ENCODE measurements at places on chromosomes 3 and 15.

GRCh38 chr3:175355801-175356335 is 496.7 kb downstream of the NAALADL2 start:
- no peak for DNase-seq

DNA sequence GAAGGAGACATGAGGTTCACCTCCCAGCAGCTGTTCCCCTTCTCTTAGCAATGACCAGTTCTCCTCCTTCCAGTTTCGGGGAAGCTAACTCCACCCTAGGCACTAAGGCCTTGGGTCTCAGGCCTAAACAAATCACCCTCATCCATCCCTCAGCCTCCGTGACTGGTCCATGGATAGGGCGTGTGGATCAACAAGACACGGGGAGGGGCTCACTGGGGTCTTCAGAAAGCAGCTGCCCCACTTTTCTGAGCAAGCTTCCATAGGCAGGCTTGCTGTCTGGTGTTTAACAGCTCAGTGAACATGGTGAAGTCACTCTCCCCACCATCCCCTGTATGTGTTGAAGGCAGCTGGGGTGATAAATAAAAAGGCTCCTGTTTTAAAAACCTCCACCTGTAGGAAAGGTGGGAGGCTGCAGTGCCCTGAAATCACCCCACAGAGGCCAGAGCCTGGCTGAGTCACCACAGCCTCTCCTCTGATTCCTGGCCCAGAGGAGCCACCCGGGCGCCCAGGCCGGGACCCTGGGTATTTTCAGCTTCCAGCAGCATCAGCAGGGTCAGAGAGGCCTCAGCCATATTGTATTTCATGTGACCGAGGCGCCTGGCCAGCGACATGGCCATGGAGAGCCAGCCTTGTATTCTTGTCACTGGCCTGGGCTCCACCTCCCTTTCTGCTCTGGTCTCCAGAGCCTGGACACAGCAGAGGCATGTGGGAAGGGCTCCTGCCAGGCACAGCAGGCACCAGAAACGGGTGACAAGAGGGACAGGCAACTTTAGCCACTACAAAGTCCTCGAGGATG is 60.3 kb upstream of the HERC1 start:
- DNase-seq, result no peak

DNA sequence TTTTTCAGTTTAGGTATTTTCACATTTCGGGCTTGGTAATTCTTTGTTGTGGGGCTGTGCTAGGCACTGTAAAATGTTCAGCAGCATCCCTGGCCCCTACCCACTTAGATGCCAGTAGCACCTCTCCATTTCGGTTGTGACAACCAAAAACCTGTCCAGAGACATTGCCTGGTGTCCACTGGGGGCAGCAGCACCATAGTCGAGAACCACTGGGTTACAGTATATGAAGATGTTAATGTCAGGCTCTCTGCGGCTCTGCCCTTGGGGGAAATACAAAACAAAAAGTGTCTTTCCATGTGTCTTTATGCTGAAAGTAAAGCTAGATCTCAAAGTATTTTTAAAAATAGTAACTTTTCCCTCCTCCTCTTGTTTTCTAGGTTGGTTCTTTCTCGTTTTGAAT is 177.2 kb downstream of the ITPR1 start:
- no peak for DNase-seq

- no peak for DNase-seq
These were observed 61.0 kb upstream of the PYDC2 start for GRCh38 chr3:191399918-191400317.

GRCh38 chr3:12442654-12443501 is 41.4 kb upstream of the TSEN2 start:
- no peak for DNase-seq

DNA sequence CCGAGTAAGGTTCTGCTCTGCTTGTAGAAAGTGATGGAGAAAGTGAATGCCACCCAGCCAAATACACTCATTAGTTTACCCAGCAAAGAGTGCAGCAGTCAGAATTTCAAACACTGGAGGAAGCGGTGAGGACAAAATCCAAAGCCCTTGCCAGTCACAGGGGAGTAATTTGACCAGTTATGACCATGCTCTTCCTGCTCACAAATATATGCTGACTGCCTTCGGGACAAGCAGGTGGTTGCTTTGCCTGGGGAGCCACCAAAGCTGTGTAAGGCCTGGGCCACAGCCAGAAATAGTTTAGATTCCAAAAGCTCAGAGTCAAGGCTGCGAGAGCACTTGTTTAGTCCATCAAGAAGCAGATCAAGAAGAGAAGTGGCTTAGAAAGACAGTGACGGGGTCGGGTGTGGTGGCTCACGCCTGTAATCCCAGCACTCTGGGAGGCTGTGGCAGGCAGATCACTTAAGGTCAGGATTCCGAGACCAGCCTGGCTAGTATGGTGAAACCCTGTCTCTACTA is 51.0 kb upstream of the ATP13A3 start:
- peak; percentile 52 for DNase-seq

DNA sequence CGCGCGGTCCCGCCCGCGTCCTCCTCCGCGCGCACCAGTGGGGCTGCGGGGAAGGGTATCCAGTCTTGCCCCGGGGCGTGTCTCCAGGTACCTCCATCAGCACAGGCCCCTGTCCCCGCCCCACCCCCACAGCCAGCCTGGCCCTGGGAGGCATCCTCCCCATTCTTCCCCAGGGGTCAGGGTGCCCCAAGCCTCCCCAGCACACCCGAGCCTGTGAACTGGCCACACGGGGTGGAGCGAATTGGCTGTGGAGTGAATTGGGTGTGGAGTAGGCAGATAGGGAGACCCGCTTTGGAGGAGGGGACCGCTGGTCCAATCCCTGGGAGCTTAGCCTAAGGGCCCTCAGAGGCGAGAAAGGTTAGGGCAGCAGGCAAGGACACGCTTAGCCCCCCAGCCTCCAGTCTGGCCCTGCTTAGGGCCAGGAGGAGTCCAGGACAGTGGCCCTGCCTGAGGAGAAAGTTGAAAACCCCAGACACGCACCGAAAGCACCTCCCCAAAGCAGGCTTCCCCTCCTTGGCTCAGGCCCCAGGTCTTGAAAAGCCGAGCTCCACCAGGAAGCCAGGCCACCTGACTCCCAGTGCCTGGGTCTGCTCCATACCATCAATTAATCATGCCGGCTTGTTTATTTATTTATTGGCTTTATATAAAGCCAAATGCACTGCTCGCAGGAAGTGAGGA is 107.7 kb upstream of the SLC6A11 start:
- DNase-seq, result no peak

DNA sequence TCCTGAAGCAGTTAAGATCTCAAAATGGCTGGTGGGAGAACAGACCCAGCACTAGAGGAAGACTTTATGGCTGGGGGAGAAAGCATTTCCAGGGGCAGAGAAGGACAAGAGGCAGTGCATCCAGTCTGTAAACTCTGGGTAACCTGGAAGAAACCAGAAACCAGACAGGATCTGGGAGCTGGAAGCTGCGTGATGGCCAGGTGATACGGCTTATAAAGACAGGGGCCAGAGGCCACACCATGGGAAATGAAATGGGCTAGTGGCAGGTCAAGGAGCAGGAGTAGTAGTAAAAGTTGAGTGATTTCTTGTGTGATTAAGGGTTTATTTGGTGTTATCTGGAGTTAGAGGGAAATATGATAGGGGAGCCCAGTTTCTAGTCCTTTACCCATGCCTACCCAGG is 144.7 kb upstream of the ARRDC4 start:
- DNase-seq, result no peak

GRCh38 chr15:39595338-39596221 is 14.7 kb downstream of the THBS1 start:
- no peak for DNase-seq

- no peak for DNase-seq
These were observed 19.6 kb downstream of the PPARG start for GRCh38 chr3:12308517-12308916.

DNA sequence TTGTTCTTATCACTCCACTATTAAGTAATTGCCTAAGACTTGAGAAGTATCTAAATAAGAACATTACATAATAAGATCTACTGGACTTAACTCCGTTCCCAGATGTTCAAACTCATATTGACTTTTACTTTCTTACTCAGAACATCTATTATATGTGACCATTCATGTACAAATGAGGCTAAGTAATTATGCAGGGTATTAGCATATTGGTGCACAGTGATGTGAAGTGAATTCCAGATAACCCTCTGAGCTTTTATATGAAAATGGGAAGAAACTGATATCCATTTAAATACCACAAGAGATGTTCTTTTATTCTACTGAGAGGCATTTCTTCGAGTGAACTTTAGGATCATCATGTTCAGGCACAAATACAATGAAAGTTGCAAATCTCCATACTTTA is 135.7 kb downstream of the ZPLD1 start:
- DNase-seq, result no peak

DNA sequence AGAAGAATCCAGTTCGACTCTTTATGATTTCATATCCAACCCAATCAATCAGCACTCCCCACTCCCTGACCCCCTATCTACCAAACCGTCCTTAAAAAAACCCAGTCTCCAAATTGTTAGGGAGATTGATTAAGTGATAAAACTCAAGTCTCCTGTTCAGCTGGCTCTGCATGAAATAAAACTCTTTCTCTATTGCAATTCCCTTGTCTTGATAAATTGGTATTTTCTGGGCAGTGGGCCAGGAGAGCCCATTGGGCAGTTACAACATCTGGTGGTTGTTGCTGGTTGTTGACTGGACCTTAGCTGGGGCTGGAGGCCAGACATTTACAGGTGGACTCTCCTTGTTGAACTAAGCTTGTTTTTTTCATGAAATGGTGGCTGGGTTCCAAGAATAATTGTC is 642.3 kb downstream of the ROBO2 start:
- no peak for DNase-seq

- no peak for DNase-seq
These were observed 24.8 kb downstream of the TYRO3 start for GRCh38 chr15:41583795-41584194.

GRCh38 chr15:47398132-47398531 is 319.2 kb upstream of the SEMA6D start:
- DNase-seq, result no peak

DNA sequence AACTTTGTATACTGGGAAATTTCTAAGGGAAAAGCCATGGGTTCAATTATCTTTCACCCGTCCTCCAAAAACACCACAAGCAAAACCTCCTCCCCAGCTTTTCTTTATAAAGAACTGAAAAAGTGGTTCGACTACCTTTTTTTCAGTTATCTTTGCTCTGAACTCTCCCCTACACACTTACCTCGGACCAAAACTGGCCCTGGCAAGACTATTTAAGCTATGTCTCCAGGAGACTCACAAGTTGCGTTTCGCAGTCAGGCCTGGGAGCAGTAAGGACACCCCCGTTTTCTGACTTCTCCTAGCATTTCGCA is 645 bp downstream of the COPS2 start:
- DNase-seq, result no peak

DNA sequence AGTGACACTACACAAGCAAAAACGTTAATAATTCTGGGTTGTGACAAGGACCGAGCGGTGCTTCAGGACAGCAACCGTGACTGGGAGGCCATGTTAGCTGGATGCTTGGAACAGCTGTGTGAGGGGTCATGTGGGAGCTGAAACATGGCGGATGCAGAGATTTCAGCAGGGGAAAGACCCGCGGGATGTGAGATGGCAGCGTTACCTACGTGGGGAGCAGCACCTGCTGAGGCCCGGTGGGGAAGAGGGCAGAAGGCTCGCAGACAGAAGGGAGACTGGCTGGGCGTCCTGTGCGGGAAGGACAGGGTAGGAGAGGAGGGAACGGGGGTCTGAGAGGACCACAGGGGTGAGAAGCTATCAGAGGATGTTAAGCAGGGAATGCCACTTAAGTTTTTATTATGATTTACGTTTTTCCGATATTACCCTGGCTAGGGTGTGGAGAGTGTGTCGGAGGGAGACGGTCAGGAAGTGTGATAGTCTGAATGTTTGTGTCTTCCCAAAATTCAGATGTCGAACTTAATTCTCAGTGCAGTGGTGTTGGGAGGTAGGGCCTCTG is 228.8 kb upstream of the LYSMD4 start:
- no peak for DNase-seq

DNA sequence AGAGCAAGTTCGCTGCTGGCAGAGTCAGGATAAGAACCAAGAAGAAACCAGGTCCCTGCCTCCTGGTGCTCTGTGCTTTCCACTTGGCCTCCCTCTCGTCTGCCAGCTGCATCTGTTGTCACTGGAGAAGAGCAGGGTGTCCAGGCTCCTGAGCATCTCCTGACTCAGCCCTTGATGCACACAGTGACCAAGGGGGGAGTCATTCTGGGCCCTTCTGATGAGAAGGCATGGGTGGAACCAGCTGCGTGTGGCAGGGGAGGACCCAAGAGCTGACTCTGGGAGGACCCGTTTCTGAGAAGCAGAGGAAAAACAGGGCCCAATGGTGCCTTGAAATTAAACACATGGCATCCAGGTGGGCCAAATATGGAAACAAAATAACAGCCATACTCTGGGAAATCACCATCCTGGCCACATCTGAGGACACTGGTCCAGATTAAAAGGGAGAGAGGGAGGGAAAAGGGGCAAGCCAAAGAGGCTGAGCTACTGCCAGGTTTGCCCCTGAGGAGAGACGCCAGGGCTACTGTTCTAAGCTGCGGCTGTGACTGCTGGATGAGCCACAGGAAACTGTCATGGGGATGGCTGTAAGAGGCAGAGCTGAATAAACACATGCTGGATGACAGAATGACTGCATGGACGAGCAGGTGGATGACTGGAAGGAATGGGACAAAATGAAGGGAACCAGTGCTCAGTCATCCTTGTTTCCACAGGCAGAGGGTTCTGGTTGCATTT is 58.1 kb upstream of the CA12 start:
- DNase-seq, result no peak

DNA sequence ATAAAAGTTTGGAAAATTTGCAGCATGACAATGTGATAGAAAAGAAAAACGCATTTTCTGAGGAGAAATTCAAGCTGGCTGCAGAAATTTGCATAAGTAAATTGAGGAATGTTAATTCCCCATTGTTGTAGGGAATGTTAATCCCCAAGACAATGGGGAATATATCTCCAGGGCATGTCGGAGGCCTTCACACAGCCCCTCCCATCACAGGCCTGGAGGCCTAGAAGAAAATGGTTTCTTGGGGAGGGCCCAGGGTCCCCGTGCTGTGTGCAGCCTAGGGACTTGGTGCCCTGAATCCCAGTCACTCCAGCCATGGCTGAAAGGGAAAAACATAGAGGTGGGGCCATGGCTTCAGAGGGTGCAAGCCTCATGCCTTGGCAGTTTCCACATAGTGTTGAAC is 101.1 kb downstream of the BOC start:
- DNase-seq, result no peak

- DNase-seq, result no peak
These were observed 226.6 kb upstream of the LRRFIP2 start for GRCh38 chr3:37400945-37401344.

GRCh38 chr15:98581715-98582114 is 66.6 kb upstream of the IGF1R start:
- DNase-seq, result no peak

GRCh38 chr3:66442254-66443117 is 58.3 kb downstream of the LRIG1 start:
- no peak for DNase-seq

- DNase-seq, result no peak
These were observed at the start of gene ISLR2 for GRCh38 chr15:74130155-74130848. Gene ISLR2, plus strand, starts transcription at chr15:74130586. Its CDS starts 2,169 bp downstream, at chr15:74132755.
